NCI-H187 (cell line): ENCODE measurements at places on chromosomes 13 and 19.
A peak's percentile ranks its signal among the peaks of the same experiment; 100 is the strongest.

DNA sequence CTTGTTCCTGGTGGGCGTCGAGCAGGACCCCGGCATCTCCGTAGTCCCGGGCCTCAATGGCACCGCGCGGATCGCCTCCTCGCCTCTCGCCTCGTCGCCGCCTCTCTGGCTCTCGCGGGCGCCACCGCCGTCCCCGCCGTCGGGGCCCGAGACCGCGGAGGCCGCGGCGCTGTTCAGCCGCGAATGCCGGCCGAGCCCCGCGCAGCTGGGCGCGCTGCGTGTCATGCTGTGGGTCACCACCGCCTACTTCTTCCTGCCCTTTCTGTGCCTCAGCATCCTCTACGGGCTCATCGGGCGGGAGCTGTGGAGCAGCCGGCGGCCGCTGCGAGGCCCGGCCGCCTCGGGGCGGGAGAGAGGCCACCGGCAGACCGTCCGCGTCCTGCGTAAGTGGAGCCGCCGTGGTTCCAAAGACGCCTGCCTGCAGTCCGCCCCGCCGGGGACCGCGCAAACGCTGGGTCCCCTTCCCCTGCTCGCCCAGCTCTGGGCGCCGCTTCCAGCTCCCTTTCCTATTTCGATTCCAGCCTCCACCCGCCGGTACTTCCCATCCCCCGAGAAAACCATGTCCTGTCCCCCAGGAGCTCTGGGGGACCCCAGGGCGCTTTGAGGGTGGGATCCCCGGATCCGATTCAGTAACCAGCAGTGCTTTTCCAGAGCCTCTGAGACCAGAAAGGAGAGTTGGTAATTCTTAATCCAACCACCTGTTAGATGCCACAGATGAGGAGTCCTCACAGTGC is 885 bp downstream of the MLNR start:
- no peak for DNase-seq

GRCh38 chr13:79448413-79448812 is 32.5 kb upstream of the NDFIP2 start:
- DNase-seq = no peak

DNA sequence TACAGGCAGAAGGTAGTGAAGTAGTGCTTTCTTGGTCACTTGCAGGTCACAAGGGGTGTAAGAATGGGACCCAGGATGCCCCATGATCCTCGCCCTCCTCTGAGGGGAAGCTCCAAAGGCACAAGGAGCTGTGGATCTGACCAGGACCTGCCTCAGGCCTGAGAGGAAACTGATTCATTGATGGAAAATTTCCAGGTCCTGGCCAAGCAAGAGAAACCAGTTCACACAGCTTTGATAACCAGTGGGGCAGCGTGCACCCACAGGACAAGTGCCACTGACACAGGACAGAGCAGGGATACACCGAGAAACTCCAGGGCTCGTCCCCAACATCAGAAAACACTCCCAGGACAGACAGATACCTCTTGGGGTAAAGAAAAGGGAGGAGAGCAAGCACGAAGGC is 177.1 kb downstream of the RBM26 start:
- no peak for DNase-seq

GRCh38 chr13:110319774-110320509 is 12.9 kb downstream of the COL4A2 start:
- DNase-seq = no peak

- no peak for DNase-seq
Observed at GRCh38 chr13:46810440-46810839, 13.5 kb upstream of the ESD start.

- no peak for DNase-seq
Observed at GRCh38 chr13:113964251-113964995, 9.5 kb downstream of the C13orf46 start.

DNA sequence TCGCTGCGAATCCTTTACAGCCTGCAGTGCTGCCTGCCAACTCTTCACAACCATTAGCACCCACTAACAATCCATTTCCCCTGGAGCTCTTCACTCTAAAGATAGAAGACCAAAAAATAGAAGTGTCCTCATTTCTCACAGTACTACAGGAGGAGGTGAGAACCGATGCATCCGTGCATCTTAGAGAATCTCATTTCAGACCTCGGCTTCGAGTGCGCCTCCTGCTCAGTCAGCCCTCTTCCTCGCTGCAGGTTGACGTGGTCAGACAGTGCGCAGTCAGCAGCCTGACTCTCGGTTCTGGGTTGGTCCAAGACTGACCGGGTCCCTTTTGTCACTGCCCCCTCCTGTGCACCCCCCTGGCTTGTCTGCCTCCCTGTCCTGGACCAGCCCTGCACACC is 85.3 kb downstream of the RAB20 start:
- peak; percentile 40 for DNase-seq

- DNase-seq = no peak
Observed at GRCh38 chr19:15397782-15398181, 18.2 kb upstream of the AKAP8 start.

- DNase-seq = no peak
Observed at GRCh38 chr13:76213423-76213904, 577.3 kb downstream of the LMO7 start.

GRCh38 chr13:99374994-99375737 is 68.0 kb upstream of the GPR183 start:
- DNase-seq = no peak

- no peak for DNase-seq
Observed at GRCh38 chr13:98460516-98460915, 116.4 kb downstream of the STK24 start.

DNA sequence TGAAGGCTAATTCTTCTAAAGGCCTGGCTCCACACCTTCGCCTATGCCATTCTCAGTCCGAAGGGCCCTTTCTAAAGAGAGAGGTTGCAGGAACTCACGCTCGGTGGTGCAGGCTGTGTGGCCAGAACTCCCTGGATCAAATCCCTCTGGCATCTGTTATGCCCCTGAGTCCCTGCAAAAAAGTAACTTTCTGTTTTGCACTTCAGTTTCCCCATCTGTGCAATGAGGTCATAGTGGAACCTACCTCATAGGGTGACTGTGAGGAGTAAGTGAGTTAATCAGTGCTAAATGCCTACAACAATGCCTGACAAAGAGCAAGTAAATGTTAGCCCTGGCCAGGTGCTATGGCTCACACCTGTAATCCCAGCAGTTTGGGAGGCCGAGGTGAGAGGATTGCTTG is 7.3 kb downstream of the IGSF23 start:
- DNase-seq = no peak

DNA sequence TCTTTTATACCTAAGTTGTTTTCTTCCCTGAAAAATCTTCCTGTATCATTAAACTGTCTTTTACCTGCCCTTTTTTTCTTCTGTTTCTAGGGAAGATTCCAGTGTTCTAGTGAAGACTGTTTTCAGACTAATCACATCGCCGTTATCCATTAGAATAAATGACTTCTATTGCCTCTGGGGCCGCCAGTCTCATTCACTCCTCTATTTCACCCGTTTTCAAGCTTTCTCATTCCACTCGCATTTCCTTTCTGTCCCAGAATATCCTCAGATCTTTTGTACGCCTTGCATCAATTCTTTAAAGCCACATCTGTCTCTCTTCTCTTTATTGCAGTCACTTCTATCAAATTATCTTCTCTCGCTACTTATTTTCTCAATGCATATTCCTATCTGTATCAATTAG is 1035.6 kb upstream of the MIR17HG start:
- DNase-seq = no peak

DNA sequence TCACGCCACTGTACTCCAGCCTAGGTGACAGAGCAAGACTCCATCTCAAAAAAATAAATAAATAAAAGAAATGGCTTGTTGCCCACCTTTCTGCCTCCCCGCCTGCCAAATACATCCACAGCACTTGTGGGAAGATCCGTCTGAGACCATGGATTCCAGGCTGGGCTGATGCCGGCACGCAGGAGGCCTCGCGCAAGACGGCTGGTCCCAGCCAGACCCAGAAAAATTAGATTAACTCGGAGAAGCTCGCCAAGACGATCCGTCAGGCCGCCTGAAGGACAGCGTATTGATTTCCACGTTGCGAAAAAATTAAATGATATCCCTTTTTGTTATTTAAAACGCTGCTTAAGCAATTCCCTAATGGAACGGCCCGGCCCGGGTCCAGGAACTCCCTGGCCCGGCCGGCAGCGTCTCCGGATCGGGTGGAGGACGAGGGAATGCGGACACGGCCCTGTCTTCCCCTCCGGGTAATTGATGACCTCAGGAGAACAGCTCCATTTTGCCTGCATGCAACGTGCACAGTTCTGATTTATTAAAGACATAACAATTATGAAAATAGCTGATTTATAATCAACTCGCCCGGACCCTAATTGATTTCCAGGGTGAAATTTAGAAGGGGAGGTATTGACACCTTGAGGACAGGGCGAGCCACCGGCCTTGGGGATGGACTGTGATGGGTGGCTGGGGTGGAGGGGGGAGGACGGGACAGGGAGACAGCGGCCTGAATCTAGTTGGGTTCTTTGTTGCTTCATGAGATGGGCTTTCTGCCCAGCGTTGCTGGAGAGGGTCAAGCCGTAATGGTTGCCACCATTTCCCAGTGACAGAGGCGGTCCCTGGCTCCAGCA is 52.1 kb downstream of the ZNRF4 start:
- no peak for DNase-seq

- DNase-seq = no peak
Observed at GRCh38 chr13:97120346-97120745, 101.8 kb upstream of the MBNL2 start.

DNA sequence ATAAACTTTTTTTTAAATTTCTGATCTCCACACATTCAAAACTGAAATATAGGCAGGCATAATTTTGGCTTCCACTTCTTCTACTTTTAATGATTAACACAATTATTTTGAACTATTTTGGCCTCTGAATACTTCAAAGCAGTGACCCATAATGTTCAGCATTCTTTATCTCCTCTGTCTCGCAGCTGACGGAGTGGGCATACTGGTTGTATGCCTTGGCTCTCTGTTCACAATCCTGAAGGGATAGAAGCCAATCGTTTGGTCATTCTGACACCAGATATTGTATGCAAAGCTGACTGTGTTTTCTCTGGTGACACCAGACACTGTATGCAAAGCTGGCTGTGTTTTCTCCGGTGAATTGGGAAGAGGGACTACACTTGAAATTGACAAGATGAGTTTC is 833.0 kb downstream of the EFNB2 start:
- no peak for DNase-seq

- DNase-seq = no peak
Observed at GRCh38 chr13:112742583-112742982, 52.7 kb downstream of the ATP11A start.

DNA sequence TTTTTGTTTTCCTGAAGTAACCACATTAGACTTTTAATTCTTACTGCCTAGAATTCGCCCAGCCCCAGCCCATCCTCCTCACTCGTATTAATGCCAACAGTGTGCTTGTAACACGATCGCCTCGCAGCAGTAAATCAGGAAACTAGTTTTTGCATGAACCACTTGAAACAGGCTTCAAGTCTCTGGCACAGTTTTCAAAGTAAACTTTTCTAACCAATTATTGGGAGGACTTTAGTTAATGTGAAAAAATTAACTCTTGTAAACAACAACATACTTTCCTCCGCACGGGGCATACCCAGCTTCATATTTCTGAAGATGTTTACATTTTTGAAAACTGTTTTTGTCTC is 39.2 kb downstream of the TNFRSF19 start:
- no peak for DNase-seq

- DNase-seq = no peak
Observed at GRCh38 chr19:1764729-1765128, 11.4 kb downstream of the ONECUT3 start.
